SW 1271 (cell line): ENCODE measurements at places on chromosomes 4 and X.

DNA sequence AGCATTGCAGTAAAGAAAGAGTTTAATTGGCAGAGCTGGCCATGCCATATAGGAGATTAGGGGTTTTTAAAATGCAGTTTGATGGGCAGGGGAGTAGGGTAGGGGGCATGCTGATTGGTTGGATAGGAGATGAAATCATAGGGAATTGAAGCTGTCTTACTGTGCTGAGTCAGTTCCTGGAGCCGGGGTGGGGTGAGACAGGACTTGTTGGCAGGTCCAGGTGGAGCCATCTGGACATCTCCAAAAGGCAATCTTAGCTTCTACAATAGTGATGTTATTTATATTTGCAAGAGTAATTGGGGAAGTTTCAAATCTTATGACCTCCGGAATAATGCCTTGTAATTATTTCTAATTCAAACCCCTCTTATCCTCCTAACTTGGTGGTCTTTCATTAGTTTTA, 32.4 kb upstream of the PGM2 start:
- no peak for DNase-seq

- DNase-seq = no peak
Measured at GRCh38 chrX:3462166-3462508, 115.7 kb upstream of the MXRA5 start.

DNA sequence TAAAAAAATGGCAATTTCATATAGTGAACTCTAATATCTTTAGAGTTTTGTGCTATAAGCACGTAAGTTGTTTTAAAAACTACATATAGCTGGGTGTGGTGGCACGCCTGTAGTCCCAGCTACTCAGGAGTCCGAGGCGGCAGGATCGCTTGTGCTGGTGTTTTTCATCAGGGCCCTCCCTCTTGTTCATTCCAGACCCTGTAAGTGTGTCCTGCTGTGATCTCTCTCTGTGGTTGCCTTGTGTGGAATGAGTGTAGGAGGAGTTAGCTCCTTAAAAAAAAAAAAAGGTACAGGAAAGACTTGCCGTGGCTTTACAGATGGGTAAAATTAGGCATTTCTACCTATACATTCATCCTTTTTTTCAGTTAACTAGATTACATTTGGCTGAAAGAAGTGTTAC, 35.4 kb downstream of the RBBP7 start:
- DNase-seq = no peak

- no peak for DNase-seq
Measured at GRCh38 chr4:3346146-3346545, 53.3 kb downstream of the RGS12 start.

DNA sequence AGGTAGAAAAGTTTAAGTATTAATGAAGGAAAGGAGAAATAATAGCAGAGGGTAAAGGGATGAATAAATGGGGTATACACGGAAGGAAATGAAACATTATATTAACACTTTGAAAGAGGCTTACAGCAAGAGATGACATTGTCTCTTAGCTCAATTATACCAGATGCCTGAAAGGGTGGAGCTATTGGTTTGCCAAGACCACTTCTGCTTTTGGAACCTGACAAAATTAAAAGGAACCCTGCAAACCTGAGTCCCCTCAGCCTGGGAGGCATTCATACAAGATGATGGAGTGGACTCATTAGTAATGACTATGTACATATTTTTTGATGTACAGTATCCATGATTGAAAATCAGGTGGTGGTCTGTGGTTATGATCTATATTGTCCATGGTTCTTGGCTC, 45.1 kb upstream of the HPF1 start:
- no peak for DNase-seq

GRCh38 chrX:151736685-151737084, 2.1 kb downstream of the CNGA2 start:
- DNase-seq = no peak

GRCh38 chr4:55303760-55304165, 42.3 kb upstream of the SRD5A3 start:
- DNase-seq = no peak

GRCh38 chr4:70725633-70726032, 3.9 kb downstream of the RUFY3 start:
- no peak for DNase-seq

GRCh38 chr4:84167564-84167963, 331.5 kb downstream of the NKX6-1 start:
- no peak for DNase-seq

- DNase-seq = no peak
Measured at GRCh38 chr4:90727938-90728337, 600.7 kb downstream of the CCSER1 start.

DNA sequence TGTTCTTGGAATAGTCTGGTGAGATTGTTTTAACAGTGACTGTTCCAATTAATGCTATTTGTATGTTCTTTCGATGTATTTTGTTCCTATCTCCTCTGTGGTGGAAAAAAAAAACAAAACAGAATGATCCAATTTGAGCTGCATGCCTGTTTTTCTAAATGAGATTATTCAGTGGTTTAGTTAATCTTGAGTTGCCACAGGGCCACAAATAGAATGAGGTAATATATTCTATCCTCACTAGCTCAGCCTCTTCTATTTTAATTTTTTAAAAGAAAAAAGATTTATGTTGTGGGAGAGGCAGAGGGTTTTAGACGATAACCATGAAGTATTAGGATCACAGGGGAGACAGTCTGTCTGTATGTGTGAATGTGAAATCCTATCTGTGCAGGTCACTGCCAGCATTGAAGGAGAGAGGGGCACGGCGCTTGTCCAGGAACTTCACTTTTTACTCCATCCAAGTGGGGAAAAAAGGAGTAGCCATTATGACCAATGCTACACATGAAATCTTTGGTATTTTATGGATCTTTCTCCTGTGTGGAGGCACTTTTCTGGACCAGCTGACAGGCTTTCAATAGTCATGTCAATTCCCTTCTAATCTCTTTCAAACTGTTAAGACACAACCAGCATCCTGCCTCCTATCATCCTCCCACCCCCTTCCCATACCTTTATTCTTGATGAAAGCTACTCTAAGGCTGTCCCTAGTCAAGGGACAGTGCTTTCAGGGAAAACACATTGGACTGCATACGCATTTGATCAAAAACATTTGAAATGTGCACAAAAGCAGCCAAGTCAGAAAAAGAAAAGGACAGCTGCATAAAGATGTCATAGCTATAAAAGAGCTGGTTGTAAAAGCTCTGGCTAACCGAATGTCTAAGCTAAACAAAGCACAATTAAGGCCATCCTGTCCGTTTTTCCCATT, 1063.8 kb upstream of the INTU start:
- no peak for DNase-seq

- DNase-seq = no peak
Measured at GRCh38 chr4:13399257-13399656, 84.9 kb downstream of the RAB28 start.

DNA sequence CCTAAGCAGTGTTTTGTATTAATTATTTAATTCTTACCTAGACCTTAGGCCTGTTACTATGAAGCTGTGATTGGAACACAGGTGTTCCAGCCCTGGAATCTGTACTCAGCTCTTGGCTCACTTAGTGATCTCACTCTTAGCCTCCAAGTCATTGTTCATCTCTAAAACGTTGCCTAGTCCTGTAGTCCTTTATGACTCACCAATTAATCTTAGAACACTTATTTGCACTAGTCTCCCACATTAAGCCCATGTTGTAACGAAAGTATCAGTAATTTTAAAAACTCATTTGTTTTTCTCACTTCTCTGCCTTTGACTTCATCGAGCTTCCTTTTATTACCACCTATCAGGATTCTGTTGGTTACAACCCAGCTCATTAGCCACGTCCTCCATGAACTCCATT, 1224.7 kb upstream of the TENM3 start:
- DNase-seq = no peak

DNA sequence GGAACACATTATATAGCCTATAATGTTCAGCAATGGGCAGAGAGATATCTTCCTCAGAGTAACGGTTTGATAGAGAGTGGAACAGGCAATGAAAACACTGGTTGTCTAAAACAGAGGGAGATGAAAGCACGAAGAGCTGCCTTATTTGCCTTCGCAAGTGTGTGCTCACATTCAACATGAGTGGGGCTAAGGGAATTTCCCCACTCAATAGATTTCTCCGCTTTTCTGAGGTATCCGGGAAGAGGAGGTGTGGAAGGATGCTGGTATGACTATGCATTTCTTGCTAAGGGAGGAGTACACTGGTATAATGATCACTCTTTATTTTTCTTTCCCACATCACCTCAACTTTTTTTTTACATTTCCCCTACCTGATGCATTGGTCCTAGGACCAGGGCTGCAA, 7.8 kb upstream of the GPR82 start:
- DNase-seq = no peak

GRCh38 chr4:71595576-71596108, 188.2 kb downstream of the GC start:
- no peak for DNase-seq

DNA sequence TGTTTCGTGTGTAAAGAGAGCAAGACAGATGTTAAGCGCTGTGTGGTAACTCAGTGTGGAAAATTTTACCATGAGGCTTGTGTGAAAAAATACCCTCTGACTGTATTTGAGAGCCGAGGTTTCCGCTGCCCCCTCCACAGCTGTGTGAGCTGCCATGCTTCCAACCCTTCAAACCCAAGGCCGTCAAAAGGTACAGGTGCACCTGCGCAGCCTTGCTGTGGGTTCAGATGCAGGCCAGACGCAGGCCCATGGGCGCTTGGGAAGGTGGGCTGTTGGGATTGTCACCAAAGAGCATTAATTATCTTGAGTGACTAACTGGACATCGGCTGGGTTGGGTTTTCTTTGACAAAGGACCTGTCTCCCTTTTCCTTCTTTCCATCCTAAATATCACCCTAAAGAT, 55.4 kb downstream of the NELFA start:
- DNase-seq = no peak

DNA sequence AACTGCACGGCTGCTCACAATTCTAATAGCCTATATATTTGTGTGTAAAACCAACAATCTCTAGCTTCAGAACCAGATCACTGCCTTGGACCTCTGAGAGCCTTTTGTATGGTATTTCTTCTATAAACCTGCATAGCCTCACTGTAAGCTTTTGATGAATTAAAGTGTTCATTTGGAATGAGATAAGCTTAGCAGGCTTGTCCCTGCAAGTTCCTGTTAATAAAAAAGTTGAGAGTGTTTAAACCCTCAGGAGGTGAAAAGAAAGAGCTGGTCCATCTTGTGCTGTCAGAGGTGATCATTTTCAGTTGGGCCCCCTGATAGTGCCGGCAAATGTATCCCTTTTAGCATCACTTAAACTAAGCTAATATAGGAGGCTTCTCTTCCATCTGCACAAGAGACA, 191.8 kb downstream of the GPC3 start:
- DNase-seq = no peak

- DNase-seq = no peak
Measured at GRCh38 chr4:3062471-3062870, 11.9 kb downstream of the HTT-AS start.

DNA sequence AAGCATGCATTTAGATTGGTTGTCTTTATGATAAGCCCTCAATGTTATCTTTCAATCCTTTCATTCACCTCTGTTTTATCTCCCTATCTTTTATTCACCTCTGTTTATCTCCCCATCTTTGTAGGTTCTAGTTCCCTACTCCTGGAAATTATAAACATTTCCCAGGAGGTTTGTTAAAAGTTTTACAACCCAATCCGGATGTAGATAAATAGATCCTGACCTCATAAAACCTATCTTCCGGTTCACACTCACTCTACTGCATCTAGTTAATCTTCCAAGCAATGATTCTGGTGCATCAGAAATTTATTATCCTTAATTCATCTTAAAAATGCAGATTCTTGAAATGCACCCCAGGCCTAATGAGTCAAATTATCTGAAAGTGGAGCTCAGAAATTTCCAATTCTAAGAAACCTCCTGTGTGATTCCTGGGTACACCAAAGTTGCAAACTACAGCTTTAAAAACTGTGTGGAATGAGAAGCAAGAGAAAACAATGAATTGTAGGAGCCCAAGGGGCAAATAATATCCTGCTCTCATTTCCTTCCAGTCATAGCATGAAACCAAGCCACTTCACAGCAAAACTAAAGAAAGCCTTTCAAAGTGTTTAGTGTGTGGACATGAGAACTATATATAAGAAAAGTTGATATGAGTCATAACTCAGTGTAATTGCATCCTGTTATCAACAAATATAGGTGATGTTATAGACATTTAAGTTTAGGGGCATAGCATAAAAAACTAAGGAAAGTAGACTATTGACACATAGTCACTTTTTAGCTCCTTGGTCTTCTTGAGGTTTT, 51.1 kb upstream of the UGT8 start:
- DNase-seq = no peak

GRCh38 chr4:96459105-96459504, 619.2 kb downstream of the PDHA2 start:
- no peak for DNase-seq

- DNase-seq = peak; percentile 35
Measured at GRCh38 chr4:133320576-133321170, 171.6 kb downstream of the PCDH10 start.

GRCh38 chrX:2635342-2635741, 55.8 kb upstream of the CD99 start:
- no peak for DNase-seq

GRCh38 chr4:73391774-73392173, 12.3 kb upstream of the ALB start:
- no peak for DNase-seq

DNA sequence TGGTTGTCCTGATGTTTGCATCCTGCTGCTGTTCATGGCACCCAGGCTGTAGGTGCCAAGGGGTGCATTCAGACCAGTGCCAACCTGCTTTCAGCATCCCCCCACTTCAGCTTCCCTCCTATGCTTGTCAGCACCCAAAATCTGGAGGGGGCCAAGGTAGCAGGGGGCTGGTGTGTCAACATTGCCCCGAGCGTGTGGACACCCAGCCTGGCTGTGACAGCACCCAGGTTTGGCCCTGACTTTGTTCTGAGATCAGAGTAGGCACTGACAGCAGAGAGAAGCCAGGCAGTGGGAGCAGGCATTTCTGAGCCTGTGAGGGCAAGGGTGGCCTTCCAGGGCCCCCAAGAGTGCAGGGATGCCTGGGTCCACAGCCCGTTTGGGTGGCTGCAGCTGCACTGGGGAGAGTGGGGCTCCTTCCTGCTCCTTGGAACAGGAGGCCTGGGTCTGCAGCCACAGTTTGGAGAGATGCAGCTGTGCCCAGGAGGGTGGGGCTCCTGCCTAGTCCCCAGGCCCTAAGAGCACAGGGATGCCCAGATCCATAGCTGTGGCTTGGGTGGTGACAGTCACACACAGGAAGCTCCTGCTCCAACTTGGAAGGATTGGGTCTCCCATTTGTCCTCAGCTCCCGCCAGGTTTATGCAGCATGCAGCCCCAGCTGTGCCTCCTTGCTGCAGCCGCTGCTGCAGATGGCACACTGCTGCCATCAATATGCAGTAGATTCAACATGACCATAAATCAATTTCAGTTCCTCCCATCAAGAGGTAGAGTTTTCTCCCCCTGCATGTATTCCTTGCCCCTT, 12.3 kb upstream of the PPM1K start:
- DNase-seq = no peak

DNA sequence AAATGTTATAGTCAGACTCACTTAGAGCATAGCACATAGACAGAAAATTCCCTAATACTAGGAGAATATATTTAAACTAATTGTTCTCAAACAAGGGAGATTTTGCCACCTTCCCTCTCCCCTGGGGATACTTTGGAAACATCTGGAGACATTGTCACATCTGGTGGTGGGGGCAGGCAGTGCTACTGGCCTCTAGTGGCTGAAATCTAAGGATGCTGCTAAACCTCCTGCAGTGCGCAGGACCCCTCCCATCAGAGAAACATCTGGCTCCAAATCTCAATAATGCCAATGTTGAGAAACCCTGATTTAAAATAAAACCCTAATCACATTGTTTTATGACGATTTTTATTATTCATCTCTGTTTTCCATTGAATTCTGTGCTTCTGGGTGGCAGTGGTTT, 244.9 kb downstream of the FRMPD4 start:
- no peak for DNase-seq

GRCh38 chr4:153408932-153409331, 57.2 kb upstream of the TMEM131L start:
- no peak for DNase-seq
